ENCODE measurements at places on chromosomes 11 and 22. TPM values are rescaled to one million over a fixed set of nuclear protein-coding genes. Genes with fewer than 3 reads are reported as not detected.

Gene VWCE
- 3.3 TPM for total RNA-seq

Gene MGAT3
- 0.38 TPM for total RNA-seq

Gene NRIP3
- 1.7 TPM for total RNA-seq

Gene LYVE1
- total RNA-seq: not detected

Gene SEZ6L
- total RNA-seq: not detected

Gene PRAME
- total RNA-seq: not detected

Gene APOBEC3G
- total RNA-seq: 169 TPM
